Aorta (tissue), 5 donors: ENCODE measurements at places on chromosomes 3 and 15. TPM values are rescaled to one million over a fixed set of nuclear protein-coding genes. Genes with fewer than 3 reads are reported as not detected.

DNA sequence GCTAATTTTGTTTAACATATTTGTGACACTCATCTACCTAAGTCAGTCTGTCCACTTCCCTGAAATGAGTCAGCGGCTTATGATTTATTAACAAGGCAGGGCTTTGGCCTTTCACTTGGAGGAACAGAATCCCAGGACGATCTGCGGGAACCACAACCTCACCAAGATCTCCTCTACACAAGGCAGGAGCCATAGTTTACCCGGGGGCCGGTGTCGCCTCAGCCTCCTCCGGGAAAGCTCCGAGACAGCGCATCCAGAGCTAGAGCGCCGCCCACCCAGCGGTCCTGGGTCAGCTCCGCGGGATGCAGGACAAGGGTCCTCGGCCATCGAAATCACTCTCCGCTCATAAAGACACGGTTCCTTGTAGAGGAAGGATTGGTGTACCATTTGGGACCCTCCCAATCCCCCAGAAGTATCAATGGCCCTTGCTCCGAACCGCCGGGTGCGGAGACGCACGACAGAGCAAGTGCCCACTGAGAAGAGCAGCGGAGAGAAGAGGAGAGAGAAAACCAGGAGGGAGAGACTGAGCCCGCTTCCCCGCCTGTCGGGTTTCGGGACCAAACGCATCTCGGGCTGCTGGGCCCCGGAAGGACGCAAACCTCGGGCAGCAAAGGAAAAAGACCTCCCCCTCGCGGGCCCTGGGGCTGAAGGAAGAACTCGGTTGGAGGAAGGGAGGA, 13.1 kb upstream of the ALCAM start:
- peak; percentile 75 for DNase-seq

- no peak for DNase-seq
Measured at GRCh38 chr3:25339225-25339624, 88.8 kb upstream of the RARB start.

GRCh38 chr3:157225001-157225400, 65.1 kb upstream of the CCNL1 start:
- no peak for DNase-seq

Gene TMEM45A
- 47.5 TPM for total RNA-seq
